ENCODE measurements at places on chromosomes 7 and 10. TPM values are rescaled to one million over a fixed set of nuclear protein-coding genes. Genes with fewer than 3 reads are reported as not detected.

GRM3 gene
- not detected for total RNA-seq

LIPJ gene
- total RNA-seq, result not detected

ADRA2A gene
- total RNA-seq, result not detected

HOXA1 gene
- 0.92 TPM for total RNA-seq

TFR2 gene
- total RNA-seq, result 13.1 TPM

WIPF3 gene
- not detected for total RNA-seq

INSYN2A gene
- total RNA-seq, result not detected

C10orf143 gene
- total RNA-seq, result 4.4 TPM

BAMBI gene
- not detected for total RNA-seq

TMEM225B gene
- total RNA-seq, result 1.4 TPM

SPAG6 gene
- total RNA-seq, result 0.70 TPM

GIMAP7 gene
- total RNA-seq, result 134 TPM

GRCh38 chr7:158239290-158239981, 348.2 kb downstream of the PTPRN2 start:
- H3K4me1 ChIP-seq, result no peaks in the 10 kb centered on the region
- no peak for DNase-seq
- no peaks in the 10 kb centered on the region for H3K27me3 ChIP-seq
- no peak overlapping the region for H3K27ac ChIP-seq

GRCh38 chr10:47035819-47036337, 124.7 kb downstream of the PTPN20 start:
- no peaks in the 10 kb centered on the region for H3K4me1 ChIP-seq
- no peaks in the 10 kb centered on the region for H3K27me3 ChIP-seq
- H3K36me3 ChIP-seq, result no peaks in the 10 kb centered on the region
- H3K4me3 ChIP-seq, result no peak overlapping the region
- DNase-seq, result no peak

- no peak for DNase-seq
- no peaks in the 10 kb centered on the region for H3K27me3 ChIP-seq
- peaks cover 42% of the 10 kb centered on the region for H3K36me3 ChIP-seq
- peak overlapping the region; percentile 68 for H3K27ac ChIP-seq
These were observed 241.7 kb upstream of the KLF14 start for GRCh38 chr7:130975731-130976130.

GRCh38 chr7:24227068-24227467, 56.9 kb upstream of the NPY start:
- H3K36me3 ChIP-seq, result no peaks in the 10 kb centered on the region
- peaks cover 15% of the 10 kb centered on the region for H3K4me1 ChIP-seq
- no peak overlapping the region for H3K4me3 ChIP-seq
- H3K27ac ChIP-seq, result no peak overlapping the region

DNA sequence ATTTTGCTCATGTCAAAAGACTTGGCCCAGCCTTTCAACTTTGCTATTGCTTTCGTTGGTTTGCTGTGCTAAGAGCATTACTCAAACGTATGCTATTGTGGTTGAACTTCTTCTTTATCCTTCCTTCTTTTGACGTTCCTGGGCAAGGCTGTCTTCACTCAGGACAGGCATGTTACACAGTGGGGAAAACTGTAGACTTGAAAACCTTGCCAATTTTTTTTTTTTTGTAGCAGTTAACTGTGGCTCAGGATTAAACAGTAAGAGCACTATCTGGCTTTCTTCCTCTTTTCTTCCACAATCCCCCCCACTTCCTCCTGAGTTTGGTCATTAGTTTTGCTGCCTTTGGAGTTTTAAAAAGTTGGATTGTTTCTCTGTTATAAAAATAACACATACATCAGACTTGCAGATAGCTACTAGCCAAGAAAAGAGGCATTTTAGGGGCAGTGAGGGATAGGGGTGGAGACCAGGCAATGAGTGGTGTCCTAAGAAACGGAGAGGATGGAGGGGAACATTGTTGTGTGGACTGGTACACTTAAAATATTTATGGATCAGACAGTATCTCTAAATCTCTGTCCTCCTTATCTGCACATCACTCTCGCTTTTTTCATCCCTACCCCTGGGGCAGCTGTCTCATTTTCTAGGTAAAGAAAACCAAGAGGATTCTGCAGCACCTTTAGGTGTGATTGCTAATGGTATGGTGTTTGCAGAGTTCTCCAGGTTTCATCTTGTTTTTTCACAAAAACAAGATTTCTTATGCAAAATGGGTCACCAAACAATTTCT, 181.7 kb downstream of the LRMDA start:
- H3K27me3 ChIP-seq, result peaks cover 11% of the 10 kb centered on the region
- no peak overlapping the region for H3K4me3 ChIP-seq
- DNase-seq, result no peak
- no peaks in the 10 kb centered on the region for H3K36me3 ChIP-seq

GRCh38 chr7:109782806-109783205, 1213.1 kb downstream of the DNAJB9 start:
- no peak overlapping the region for H3K4me3 ChIP-seq
- no peaks in the 10 kb centered on the region for H3K4me1 ChIP-seq
- H3K27ac ChIP-seq, result no peak overlapping the region
- no peak for DNase-seq
- no peaks in the 10 kb centered on the region for H3K36me3 ChIP-seq

GRCh38 chr7:107025449-107026103, 18.9 kb upstream of the PRKAR2B start:
- no peak overlapping the region for H3K27ac ChIP-seq
- H3K4me3 ChIP-seq, result no peak overlapping the region
- DNase-seq, result no peak

DNA sequence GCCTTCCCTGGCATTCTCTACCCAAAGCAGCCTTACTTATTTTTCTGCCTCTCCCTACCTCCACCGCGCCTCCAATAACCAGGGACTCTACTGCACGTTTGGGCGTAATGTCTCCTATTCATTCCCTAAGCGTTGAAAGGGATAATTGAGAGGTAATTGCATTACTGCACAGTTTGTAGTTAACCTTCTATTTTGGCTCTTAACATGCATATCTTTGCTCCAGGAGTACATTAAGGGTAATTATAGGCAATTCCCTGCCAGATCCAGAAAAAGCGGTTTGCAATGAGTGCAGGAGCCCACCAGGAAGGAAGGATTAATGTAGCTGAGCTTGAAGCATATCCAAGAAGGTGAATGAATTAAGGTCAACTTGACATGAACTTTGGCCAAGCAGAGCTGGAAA, 558.4 kb downstream of the TYW1 start:
- DNase-seq, result no peak
- H3K27me3 ChIP-seq, result no peaks in the 10 kb centered on the region
- no peaks in the 10 kb centered on the region for H3K4me1 ChIP-seq
- H3K27ac ChIP-seq, result no peak overlapping the region
- no peaks in the 10 kb centered on the region for H3K36me3 ChIP-seq

DNA sequence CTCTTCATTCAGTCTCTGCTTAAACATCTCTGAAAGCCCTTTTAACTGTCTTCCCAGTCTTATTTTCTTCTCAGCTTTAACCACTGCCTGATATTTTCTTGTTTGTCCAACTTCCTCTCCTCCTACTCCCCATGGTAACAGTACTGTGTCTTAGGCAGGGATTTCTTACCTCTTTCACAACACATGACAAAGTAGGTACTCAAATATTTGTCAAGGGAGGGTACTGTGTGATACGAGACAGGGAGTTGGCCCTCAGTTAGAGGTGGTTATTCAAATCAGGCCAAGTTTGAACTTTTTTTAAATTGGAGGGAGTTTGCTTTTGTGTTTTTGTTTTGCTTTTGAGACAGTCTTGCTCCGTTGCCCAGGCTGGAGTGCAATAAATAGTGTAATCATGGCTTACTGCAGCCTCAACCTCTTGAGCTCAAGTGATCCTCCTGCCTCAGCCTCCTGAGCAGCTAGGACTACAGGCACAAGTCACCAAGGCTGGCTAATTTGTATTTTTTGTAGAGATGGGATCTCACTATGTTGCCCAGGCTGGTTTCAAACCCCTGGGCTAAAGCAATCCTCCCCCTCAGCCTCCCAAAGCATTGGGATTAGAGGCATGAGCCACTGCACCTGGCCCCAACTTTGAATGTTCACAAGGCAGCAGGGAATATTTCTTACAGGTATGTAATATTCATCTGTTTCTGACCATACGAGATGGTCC, 2.5 kb upstream of the KPNA7 start:
- DNase-seq, result no peak
- no peaks in the 10 kb centered on the region for H3K36me3 ChIP-seq
- H3K4me3 ChIP-seq, result no peak overlapping the region
- peaks cover 4% of the 10 kb centered on the region for H3K27me3 ChIP-seq

GRCh38 chr7:139679731-139680594, 97.8 kb downstream of the HIPK2 start:
- H3K4me3 ChIP-seq, result no peak overlapping the region
- peak overlapping the region; percentile 82 for H3K27ac ChIP-seq
- H3K36me3 ChIP-seq, result peaks cover 4% of the 10 kb centered on the region

- no peaks in the 10 kb centered on the region for H3K4me1 ChIP-seq
- H3K27me3 ChIP-seq, result no peaks in the 10 kb centered on the region
- H3K4me3 ChIP-seq, result no peak overlapping the region
- H3K27ac ChIP-seq, result no peak overlapping the region
- DNase-seq, result no peak
- no peaks in the 10 kb centered on the region for H3K36me3 ChIP-seq
These were observed 179.4 kb upstream of the IGFBP3 start for GRCh38 chr7:46100521-46100920.

DNA sequence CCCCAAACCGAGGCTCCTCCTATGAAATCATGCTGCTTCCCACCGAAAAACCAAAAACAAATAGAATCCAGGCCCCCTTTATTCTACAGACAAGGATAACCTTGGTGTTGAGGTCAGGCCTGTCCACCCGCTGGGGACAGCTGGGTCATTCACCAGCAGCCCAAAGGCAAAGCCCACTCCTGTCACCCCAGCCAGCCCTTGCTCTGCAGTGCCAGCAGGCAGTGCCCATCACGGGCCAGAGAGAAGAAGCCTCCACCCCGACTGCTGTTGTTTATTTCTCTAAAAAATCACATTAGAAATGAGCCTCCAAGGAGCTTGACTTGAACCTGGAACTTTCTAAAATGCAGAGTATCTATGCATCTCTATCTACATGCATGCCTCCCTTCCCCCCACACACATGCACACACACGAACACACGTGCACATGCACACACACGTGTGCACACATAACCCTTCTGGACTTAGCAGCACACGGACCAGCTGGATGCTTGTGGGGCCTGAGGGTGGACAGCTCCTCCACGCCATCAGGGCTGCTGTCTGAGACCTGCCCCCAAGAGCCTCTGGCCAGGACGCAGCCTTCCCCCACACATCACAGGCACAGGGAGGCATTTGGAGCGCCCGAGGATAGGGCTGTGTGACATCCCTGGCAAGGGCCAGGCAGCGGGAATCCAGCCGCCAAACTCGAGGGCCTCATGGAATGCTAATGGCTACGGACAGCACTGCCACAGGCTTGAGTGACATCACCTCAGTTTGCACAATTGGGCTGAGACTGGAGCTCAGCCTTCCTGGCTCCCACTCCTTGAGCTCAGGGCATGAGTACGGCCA, 22.8 kb downstream of the PRKAG2 start:
- no peak for DNase-seq
- H3K4me3 ChIP-seq, result no peak overlapping the region
- no peaks in the 10 kb centered on the region for H3K36me3 ChIP-seq
- H3K27me3 ChIP-seq, result no peaks in the 10 kb centered on the region

DNA sequence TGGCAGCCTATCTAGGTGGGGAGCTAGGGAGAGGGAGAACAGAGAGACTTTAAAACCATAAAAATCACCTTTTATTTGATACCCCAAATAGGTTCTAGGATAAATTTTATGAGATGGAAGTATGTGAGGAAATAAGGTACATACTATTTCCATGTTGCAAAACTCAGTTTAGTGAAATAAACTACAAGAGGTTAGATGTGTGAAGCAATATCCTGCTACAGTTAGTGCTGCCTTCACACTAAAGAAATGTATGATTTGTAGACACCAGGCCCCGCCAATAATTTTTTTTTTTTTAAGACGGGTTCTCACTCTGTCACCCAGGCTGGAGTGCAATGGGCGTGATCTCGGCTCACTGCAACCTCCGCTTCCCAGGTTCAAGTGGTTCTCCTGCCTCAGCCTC, 34.4 kb upstream of the RSBN1L start:
- no peaks in the 10 kb centered on the region for H3K27me3 ChIP-seq
- no peaks in the 10 kb centered on the region for H3K4me1 ChIP-seq
- H3K36me3 ChIP-seq, result no peaks in the 10 kb centered on the region

- H3K27me3 ChIP-seq, result no peaks in the 10 kb centered on the region
- no peak for DNase-seq
- no peak overlapping the region for H3K27ac ChIP-seq
These were observed 54.3 kb downstream of the EGFR start for GRCh38 chr7:55073051-55073511.

DNA sequence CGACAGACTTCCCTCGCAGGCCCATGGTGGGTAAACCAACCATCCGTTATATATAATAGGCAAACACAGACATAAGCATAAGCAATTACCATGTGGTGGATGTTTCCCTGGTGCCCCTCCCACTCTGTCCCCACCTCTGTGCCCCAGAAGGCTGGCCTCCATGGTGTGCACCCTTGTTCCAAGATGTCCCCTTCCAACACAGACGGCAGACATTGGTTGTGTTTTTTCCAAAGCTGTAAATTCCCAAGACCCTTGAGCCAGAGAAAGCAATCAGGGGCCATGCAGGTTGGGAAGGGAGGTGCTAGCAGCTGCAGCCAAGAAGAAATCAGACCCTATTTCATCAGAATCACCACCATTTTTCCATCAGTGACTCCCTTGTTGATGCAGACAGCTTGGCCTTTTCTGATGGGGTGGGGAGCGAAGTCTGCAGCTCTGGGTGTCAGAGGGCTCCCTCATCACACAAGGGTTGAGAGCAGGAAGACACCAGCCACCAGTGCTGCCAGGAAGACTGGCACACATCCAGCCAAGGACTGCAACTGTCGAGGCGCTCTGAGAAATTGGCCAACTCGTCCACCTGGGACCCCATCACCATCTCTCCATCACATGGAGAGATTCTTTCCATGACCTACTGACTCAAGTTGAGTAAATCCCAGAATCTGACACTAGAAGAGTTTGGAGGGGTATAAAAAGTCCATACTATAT, 86.8 kb upstream of the CHST15 start:
- H3K27ac ChIP-seq, result no peak overlapping the region
- peaks cover 7% of the 10 kb centered on the region for H3K27me3 ChIP-seq
- DNase-seq, result no peak
- H3K4me3 ChIP-seq, result no peak overlapping the region
- H3K36me3 ChIP-seq, result no peaks in the 10 kb centered on the region

DNA sequence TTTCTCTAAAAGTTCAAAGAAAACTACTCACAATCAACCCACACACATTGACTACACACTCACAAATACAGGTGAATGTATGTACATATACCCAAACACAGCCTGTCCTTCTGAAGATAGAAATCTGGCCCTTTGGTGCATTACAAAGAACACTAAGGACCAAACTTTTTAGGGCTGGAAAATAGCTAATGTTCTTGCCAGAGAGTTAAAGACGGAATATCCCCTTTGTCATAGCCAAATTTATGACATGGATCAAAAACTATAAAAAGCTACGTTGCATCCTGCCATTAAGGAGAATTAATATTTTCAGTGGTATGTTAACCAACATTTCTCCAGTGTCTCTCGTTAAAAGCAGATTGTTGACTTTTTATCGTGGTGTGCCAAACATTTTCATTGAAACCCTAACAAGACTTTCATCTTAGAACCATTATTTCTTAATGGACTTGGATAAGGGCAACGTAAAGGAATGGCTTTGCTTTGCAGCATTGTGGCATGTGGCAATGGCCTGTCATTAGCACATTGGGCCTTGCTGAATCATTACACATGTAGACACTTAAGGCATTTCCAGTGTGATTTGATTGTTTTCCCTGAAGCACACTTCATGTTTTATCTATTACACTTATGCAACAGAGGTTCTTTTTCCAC, 150.9 kb upstream of the MEOX2 start:
- DNase-seq, result no peak
- no peak overlapping the region for H3K4me3 ChIP-seq
- H3K27me3 ChIP-seq, result no peaks in the 10 kb centered on the region
- no peaks in the 10 kb centered on the region for H3K36me3 ChIP-seq
- no peak overlapping the region for H3K27ac ChIP-seq
- no peaks in the 10 kb centered on the region for H3K4me1 ChIP-seq
